ENCODE measurements at places on chromosomes 3 and 15. TPM values are rescaled to one million over a fixed set of nuclear protein-coding genes. Genes with fewer than 3 reads are reported as not detected.

EFCC1 gene
- total RNA-seq: 0.13 TPM

CCNB2 gene
- 12.2 TPM for total RNA-seq

DUOX2 gene
- total RNA-seq: 0.08 TPM

CLDN1 gene
- 41.4 TPM for total RNA-seq

RETNLB gene
- not detected for total RNA-seq

CPLX3 gene
- total RNA-seq: not detected

GP5 gene
- total RNA-seq: 0.10 TPM

ZPLD1 gene
- total RNA-seq: not detected

MASP1 gene
- total RNA-seq: not detected

WDR93 gene
- not detected for total RNA-seq

ITIH1 gene
- not detected for total RNA-seq

NOX5 gene
- total RNA-seq: not detected

CRYGS gene
- total RNA-seq: 4.9 TPM

OR5K2 gene
- not detected for total RNA-seq

RTP4 gene
- total RNA-seq: not detected

RASGRF1 gene
- 0.18 TPM for total RNA-seq

AAGAB gene
- 32.8 TPM for total RNA-seq

TMEM212 gene
- total RNA-seq: not detected

POU1F1 gene
- not detected for total RNA-seq

EPM2AIP1 gene
- 24.8 TPM for total RNA-seq

AGBL1 gene
- total RNA-seq: not detected

PPARG gene
- total RNA-seq: 6.2 TPM

RAB6B gene
- total RNA-seq: 7.8 TPM

LRRC15 gene
- 0.18 TPM for total RNA-seq

GOLGA8G gene
- total RNA-seq: not detected

KCNMB3 gene
- 3.2 TPM for total RNA-seq

MCTP2 gene
- total RNA-seq: 0.32 TPM

LSAMP gene
- 4.4 TPM for total RNA-seq

GOLGA8N gene
- 9.2 TPM for total RNA-seq

POC1A gene
- total RNA-seq: 5.1 TPM

CCDC80 gene
- total RNA-seq: 1,947 TPM

RPL4 gene
- total RNA-seq: 2,646 TPM

DNAH12 gene
- total RNA-seq: 0.08 TPM

OXTR gene
- 24.0 TPM for total RNA-seq

PTX3 gene
- total RNA-seq: 51.8 TPM

CLCN2 gene
- 9.7 TPM for total RNA-seq

PIGZ gene
- total RNA-seq: 7.9 TPM

TGM4 gene
- not detected for total RNA-seq

LCTL gene
- total RNA-seq: not detected

LARP6 gene
- 123 TPM for total RNA-seq

ALPK3 gene
- 0.37 TPM for total RNA-seq

ARPIN gene
- 18.7 TPM for total RNA-seq

DPPA4 gene
- 1.8 TPM for total RNA-seq

CHRM5 gene
- not detected for total RNA-seq

UBL7 gene
- 59.5 TPM for total RNA-seq

CACNA1D gene
- total RNA-seq: 0.48 TPM

GASK1A gene
- not detected for total RNA-seq

NTRK3 gene
- not detected for total RNA-seq

PLAAT1 gene
- not detected for total RNA-seq

C15orf62 gene
- not detected for total RNA-seq

CFAP44 gene
- total RNA-seq: 7.4 TPM

MYO5C gene
- total RNA-seq: 2.7 TPM

COL6A5 gene
- not detected for total RNA-seq
